ENCODE measurements at places on chromosomes 11 and 22. TPM values are rescaled to one million over a fixed set of nuclear protein-coding genes. Genes with fewer than 3 reads are reported as not detected.
A peak's percentile ranks its signal among the peaks of the same experiment; 100 is the strongest.

DNA sequence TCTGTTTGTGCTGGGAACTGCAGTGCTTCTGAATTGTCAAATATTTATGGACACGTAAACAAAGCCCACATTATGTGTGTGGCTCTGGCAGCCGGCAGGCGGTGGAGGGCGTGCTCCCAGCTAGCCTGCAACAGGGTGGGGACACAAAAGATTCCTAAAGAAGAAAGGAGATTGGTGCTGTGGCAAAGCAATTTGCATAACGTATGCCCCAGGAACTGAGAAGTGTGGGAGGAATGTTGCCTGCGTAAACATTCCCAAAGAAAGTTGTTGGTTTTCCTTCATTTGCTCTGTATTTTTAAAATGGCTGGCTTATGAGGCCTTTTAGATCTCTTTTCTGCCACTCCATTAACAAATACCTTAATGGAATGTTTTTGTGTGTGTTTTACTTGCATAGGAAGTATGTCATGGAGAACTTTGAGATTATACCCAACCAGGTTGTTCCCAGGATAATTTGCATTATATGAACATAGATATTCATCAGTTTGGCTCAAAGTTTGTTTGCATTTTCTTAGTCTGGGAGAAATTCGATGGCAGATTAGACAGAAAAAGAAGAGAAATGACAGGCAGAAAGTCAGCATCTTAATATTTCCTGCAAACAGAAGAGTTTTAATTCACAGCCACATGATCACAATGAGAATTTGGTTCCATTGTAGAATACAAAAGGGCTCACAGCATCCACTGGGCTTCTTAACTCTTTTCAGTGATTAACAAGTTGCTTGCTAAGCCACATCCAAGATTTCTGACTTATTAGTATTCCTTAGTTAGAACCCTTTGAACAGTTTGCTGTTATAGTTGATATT, 41.8 kb upstream of the DLAT start:
- no peak for DNase-seq

DNA sequence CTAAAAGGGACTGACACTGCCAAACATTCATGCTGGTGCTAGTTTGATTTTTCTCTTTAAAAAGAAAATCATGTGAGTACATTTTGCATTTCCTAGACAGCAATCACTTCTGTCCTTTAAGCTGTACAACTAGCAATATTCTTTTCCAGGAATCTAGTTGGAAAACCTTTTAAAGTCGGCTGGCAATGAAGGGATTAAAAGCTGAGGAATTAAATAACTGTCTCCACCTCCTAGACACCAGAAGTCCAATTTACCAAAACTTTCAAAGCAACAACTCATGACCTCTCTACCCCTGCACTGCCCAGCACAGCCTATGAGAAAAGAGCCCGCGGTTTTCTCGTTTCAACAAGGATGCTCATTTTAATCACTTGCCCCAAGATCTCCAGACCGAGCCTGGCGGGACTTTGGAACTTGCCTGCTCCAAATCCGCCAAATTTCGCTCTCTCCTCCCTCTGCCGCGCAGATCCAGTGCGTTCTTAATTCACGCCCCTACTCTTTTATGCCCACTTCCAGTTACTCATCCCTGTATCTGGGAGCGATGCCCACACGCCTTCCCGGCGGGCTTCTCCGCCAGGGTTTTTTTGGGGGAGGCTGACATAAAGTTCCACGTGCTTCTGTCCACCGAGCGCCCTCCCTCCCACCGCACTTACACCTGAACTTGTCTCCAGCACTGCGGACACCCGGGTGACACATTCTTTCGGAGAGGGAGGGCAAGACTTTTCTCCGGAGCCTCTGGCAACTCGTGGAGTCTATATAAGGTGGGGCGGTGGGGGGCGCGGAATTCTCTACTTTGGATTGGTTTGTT, 2.5 kb downstream of the MPPED2 start:
- DNase-seq: no peak

DNA sequence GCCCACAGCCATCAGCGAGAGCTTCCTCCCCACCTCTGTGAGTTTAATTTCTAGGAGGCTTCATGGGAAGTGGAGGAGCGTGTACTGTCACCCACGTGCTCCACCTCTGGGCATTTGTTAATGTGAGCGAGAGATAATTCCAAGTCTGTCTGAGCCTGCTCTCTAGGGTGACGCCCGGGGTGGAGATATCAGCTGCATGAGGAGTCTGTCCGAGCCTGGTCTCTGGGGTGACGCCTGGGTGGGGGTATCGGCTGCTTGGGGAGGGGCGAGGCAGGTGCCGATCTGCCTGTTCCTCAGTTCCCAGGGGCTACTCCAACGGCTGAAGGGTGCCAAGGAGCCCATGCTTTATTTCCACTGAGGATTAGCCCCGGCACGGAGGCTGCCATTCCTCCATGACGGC, 735.0 kb downstream of the BRD1 start:
- DNase-seq: no peak

DNA sequence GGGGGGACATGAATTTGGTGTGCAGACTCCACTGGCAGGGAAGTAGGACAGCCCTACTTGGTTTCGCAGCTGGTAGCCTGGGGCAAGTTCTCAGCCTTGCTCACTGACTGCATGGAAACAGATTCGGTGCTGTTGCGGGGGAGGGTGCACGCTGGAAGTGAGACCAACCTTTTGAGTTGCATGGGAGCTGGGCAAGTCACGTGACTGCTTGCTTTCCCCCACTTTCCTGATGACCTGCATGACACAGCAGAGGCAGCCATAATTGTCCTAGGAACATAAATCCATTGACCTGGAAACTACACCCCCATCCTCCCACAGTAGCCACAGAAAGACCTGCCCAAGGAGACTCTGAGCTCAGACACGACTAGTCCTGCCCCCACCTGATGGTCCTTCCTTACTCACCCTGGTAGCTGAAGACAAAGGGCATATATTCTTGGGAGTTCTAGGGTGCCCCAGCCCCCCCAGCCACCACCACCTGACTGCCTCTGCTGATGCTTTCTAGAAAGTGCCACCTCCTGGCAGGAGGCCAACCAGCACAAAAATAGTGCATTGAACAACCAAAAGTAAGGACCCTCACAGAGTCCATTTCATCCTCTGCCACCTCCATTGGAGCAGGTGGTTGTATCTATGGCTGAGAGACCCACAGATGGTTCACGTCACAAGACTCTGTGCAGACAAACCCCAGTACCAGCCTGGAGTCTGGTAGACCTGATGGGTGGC, 4.1 kb upstream of the HBG2 start:
- DNase-seq: no peak

The RFPL2 gene
- polyA plus RNA-seq: 0.24 TPM

DNA sequence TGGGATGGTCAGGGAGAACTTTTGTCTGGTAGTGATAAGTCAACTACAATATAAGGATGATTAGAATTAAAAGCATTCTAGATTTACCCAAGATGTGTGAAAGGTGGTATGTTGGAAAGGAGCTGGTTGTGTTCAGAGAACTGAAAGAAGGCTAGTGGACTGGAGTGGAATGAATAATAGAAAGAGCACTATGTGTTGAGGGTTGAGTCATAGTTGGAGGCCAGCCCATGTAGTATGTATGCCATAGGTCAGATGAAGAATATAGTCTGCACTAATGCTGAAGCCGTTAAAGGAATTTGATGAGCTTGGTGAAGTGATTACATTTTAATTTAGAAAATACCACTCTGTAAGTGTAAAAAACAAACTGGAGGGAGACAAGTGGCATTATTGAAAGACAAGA, 514.1 kb downstream of the CNTN5 start:
- no peak for DNase-seq

The PRRG4 gene
- not detected for polyA plus RNA-seq

- no peak for DNase-seq
Observed at GRCh38 chr11:16933756-16934603, 80.2 kb downstream of the PLEKHA7 start.

DNA sequence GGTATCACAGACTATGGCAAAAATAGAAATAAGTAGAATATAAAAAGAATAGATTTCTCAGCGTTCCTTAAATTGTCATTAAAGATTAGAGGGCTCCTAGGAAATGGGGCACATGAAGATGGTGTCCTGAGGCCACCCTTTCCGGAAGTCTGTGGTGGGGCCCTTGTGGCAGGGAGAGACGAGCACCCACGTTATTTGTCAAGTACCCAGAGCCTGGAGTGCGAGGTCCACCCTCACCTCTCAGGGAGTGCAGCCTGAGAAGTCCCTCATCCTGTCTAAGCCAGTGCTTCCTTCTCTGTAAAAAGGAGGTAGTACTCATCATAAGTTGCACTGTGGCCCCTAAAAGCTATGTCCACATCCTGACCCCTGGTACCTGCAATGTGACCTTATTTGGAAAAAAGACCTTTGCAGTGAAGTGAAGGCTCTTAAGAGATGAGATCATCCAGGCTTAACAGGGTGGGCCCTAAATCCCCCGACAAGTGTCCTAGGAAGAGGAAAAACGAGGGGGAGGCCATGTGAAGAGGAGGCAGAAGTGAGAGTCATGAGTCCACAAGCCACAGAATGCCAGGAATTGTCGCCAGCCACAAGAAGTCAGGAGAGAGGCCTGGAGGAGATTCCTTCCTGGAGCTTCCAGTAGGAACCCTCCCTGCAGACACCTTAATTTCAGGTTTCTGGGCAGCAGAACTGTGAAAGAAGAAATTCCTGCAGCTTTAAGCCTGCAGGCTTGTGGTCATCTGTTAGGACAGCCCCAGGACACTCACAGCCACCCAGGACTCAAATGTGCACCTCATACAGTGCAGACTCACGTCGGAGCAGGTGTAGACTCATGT, 76.8 kb upstream of the CCND1 start:
- no peak for DNase-seq

DNA sequence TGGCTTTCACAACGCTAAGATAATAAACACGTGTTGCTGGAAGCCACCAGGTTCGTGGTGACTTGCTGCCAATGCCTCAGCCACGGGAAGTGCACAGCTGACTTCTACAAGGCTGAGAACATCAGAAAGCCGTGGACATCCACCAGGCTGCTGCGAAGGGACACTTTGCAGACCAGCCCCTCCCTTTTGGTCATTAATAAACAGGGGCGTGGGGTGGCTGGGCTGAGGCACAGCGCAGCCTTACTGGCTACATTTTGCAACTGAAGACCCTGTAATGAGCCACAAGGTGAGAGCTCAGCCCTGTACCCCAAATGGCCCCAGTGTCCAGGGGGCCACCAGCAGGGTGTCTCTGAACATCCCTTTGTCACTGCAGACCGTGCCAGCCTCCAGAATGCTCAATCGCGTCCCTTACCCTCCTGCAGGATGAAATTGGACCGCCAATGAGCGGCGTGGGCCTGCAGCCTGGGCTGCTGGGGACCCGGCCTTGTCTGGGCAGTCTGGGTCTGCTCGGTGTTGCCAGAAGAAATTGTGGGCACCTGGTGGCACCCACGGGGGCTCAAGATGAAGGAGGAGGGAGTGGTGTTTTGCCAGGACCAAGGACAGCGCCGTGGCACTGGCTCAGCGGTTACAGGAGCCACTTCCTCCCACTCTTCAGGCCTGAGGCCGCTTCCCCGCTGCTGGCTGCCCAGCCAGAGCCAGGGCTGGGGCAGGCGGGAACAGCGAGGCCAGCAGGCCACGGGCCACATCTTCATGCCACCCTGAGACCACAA, 181.9 kb downstream of the CTTN start:
- no peak for DNase-seq

- DNase-seq: no peak
Observed at GRCh38 chr11:35618497-35619115, 346 bp downstream of the FJX1 start.

The SF1 gene
- polyA plus RNA-seq: 142 TPM

The PACSIN2 gene
- 31.6 TPM for polyA plus RNA-seq

DNA sequence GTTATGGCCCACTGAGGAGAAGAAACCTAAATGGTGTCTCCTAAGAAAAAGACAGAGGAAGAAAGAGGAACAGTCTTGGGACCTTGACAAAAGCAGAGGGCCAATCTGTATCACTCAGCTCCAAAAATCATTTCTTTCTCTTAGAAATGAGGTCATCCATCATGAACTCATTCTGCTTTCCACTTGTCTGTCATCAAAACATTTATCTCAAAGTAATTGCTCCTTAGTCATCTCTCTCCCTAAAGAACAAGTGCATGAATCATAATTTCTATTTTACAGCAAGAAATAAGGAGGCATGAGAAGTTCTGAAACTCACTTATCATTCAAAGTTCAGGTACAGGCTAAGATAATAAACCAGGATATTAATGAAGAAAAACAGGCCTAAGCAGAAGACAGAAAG, 375.6 kb downstream of the KCNA4 start:
- DNase-seq: no peak

DNA sequence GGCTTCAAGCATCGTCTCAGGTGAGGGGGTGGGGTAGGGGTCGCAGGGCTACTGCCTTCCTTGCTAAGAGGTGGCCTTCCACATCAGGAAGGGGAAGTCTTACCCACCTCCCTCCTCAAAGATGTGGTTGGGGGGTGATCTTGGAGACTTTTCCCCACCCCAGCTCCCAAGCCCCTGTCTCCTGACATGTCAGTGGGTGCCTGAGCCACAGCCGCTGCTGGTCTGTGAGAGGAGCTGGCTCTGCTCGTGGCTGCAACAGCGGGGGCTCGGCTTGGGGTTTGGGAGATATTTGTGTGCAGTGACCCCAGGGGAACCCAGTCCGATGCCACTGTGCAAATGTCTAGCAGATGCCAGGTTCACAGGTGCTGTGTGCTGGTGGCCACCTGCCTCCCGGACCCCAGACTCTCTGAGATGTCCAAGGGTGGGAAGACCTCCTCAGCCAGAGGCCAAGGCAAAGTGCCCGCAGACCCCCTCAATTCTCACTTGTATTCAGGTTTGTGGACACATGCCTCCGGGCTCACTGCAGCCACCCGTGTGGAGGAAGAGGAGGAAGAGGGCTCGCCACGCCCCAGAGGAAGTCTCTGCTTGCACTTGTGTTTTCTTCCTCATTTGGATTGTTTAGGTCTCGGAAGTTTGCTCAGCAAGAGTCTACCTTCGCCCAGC, 1.9 kb downstream of the KCNQ1 start:
- no peak for DNase-seq

- DNase-seq: peak; percentile 81
Observed at GRCh38 chr11:120344302-120345004, 8.2 kb downstream of the ARHGEF12 start.

The POU2AF3 gene
- polyA plus RNA-seq: not detected

GRCh38 chr11:69361466-69361865, 67.5 kb downstream of the MYEOV start:
- no peak for DNase-seq

The SCGB2A2 gene
- not detected for polyA plus RNA-seq

GRCh38 chr11:102401905-102402304, 50.7 kb downstream of the TMEM123 start:
- DNase-seq: no peak

The FIBIN gene
- not detected for polyA plus RNA-seq

GRCh38 chr22:43171607-43172006, 15.3 kb downstream of the TTLL12 start:
- no peak for DNase-seq

- DNase-seq: no peak
Observed at GRCh38 chr11:61352038-61352437, 9.6 kb downstream of the CYB561A3 start.

The PGM2L1 gene
- polyA plus RNA-seq: 2.7 TPM

The NCF4 gene
- 0.75 TPM for polyA plus RNA-seq

- no peak for DNase-seq
Observed at GRCh38 chr22:25282671-25283561, 63.5 kb downstream of the CRYBB2 start.

DNA sequence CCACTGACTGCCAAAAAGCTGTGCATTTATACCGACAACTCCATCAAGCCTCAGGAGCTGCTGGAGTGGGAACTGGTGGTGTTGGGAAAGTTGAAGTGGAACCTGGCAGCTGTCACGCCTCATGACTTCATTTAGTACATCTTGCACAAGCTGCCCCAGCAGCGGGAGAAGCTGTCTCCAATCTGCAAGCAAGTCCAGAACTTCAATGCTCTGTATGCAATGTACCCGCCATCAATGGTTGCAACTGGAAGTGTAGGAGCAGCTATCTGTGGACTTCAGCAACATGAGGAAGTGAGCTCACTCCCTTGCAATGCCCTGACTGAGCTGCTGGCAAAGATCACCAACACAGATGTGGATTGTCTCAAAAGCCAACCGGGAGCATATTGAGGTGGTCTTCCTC, at the start of gene SLC22A25:
SLC22A25 (minus strand) TSS at position 67 of the 400 bp plus-strand sequence. CDS start 13,947 bp downstream, outside the sequence.
- no peak for DNase-seq

The GAL3ST1 gene
- polyA plus RNA-seq: not detected

All from immature natural killer cell (primary cell).